ENCODE measurements at places on chromosomes 12 and 14.
A peak's percentile ranks its signal among the peaks of the same experiment; 100 is the strongest.

DNA sequence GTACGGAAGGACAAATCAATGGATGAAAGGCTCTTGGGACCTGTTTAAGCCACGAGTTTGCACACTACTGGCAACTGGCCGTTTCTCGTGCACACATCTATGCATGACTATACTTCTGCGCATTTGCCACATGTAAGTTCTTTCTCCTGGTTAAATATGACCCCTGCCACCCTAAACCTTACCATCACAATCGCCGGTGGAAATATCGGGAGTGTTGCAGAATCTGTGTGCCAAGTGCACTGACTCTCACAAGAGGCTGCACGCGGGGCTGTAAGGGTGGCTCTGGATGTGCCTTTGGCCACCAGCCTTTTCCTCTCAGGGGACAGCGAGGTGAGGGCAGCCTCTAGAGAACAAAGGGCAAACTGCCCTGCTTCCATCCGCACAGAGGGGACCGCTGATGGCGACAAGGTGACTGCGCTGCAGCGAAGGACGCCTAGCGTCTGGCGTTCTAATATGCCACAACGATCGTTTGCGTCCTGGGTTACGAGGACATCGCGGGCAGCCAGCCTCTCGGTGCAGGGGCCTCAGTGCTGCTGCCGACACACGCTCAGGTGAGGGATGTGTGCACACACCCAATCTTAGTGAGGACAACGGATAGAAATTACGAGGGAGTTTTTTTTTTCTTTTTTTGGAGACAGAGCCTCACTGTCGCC, 232.2 kb downstream of the PCNX1 start:
- no peak for DNase-seq

DNA sequence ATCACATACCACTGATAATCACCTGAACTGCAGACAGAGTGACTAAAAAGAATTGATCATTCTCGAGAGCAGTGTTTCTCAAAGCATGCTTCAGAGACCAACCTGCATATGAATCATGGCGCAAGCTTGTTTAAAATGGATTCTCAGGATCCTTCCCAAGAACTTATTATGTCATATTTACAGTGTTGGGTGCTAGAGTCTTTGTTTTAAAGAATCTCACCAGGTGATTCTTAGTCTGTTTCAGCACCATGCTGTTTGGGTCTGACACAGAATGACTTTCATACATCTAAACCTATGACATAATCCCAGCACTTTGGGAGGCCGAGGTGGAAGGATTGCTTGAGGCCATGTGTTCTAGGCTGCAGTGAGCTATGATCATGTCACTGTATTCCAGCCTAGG, 31.3 kb upstream of the SSPN start:
- DNase-seq, result no peak

DNA sequence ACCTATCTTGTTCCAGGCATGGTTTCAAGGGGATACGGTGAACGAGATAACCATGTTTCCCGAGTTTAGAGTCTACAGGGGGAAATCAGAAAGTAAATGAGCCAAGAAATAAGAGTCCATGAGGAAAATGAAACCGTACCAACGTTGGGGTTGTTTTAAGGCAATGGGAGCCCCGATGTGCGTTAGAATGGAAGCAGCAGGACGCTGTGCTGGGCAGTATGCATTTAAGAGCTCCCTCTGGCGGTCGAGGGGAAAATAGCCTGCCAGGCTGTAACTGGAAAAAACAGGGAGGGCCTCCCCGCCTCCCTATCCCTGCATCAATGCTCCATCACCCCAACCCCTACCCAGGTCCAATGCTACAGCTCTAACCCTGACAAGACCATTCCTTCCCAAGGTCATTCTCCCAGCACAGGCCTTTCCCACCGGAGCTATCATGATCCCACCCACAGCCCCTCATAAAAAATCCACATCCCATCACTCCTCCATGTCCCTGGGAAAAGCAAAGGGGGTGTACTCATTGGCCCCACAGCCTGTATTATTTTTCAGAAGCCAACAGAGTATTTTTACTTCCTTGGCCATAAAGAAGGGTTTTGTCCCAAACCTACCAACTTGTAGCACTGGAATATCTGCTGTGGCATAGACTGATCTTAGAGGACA, 226.3 kb upstream of the NOS1 start:
- DNase-seq, result peak; percentile 19

DNA sequence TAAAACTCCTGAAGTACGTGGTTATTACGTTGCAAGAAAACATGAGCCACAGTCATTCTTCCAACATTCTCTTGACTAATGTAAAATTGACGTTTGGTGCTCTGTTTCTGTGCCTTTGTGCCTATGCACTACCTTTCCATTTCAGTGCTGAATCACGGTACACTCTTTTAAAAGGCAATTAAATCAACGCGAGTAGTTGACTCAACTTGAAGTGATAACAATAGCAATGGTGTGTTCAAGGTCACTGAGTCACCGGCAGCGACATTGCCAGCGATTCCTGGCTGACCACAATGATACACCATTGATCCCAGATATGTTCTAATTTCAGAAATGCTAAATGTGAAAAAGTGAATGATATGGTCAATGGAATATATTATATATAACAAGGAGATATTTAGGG, 17.8 kb downstream of the AK7 start:
- no peak for DNase-seq

- no peak for DNase-seq
Measured at GRCh38 chr14:99675951-99676350, 8.1 kb upstream of the CYP46A1 start.

DNA sequence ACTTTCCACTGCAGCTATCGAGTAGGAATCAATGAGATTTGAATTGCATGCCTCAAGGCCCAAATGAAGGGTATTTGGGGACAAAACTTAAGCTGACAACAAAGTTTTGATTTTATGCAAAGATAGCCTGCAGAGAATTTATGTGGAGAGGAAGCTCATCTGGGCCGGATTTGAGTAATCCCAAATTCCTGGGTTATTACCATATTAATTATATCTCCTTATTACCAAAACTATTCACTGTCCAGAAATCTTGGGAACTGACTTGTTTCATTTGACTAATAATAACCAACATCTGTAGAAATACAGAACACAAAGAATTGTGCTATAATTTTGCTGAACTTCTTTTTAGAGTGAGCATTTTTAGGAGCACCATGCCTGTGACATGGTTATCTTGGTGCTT, 70.4 kb downstream of the KITLG start:
- DNase-seq, result no peak

Data from NCI-H1930 (cell line).